ENCODE measurements at places on chromosomes 7 and 10.

- DNase-seq = no peak
These were observed 162.3 kb downstream of the CCDC3 start for GRCh38 chr10:12838995-12839927.

GRCh38 chr10:103791858-103792257, 63.5 kb downstream of the SH3PXD2A start:
- DNase-seq = no peak

DNA sequence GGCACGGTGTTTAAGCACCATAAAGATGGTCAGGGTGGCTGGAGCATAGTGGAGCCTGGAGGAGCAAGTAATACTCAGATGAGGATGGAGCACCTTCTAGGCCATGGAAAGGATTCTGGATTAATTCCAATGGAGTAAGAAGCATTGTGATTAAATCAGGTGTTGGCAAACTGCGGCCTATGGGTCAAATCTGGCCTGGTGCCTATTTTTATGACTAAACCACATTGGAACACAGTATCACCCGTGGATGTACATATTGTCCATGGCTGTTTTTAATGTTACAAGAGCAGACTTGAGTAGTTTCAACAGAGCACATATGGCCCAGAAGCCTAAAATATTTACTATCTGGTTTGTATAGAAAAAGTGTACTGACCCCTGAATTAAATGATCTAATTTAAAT, 49.9 kb upstream of the TMEM248 start:
- DNase-seq = no peak

GRCh38 chr10:78553792-78554191, 515.0 kb upstream of the ZMIZ1 start:
- no peak for DNase-seq

DNA sequence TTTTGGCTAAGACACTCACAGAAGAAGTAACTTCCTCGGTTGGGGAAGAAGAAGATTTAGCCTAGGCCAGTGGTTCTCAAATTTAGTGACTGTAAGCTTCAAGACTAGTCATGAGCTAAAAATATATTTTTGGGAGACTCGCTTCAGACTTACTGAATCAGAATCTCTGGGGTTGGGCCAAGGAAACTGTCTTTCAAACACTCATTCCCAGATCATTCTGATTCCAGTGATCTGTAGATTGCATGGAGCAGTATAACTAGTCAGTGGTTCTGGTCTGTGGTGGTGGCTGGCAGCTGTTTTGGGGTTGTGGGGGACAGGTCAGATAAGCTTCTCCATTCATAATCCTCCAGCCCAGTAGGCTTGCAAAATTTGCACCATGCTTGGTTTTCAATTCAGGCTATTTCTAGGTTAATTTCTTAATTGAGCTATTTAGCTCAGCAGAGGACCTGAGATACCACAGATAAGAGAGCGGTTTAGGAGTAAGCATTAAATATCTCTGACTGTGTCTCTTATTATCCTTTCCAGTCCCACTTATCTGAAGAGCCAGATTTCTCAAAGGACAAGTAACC, 3.8 kb upstream of the KAT6B start:
- DNase-seq = no peak

DNA sequence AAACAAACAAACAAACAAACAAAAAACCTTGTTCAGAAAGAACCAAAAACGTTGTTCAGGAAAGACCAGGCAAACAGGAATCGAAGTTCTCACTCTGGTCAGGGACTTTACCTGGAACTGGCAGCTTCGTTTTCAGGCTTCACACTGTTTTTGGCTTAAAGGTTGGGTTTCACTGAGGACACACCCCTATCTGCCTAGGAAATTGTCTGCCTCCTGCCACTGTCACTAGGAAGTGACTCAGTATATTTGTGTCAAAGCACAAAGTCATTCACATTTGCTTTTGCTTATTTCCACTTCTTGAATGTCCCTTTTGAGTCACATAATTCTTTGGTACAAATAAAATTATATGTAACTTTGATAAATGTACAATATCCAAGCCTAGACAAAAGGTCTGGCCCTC, 37.9 kb downstream of the PNLIPRP3 start:
- no peak for DNase-seq

DNA sequence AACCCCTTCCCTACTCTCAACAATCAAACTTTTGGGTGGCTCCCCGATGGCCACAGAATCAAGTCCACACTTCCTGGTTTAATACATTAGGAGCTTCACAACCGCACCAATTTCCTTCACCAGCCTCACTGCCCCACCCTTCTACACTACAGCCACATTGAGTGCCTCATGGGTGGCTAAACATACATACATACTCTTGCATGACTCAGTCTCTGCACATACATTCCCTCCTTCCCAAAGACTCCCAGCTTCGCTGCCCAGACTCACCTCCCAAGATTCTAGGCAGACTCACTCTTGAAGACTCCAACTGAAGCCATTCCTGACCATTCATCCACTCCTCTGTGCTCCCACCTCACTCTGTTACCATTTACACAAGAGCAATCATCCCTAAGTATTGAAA, 15.9 kb downstream of the VPS41 start:
- no peak for DNase-seq

GRCh38 chr7:72805526-72806494, 22.2 kb downstream of the TYW1B start:
- no peak for DNase-seq

GRCh38 chr7:131501422-131501821, 55.0 kb downstream of the PODXL start:
- DNase-seq = peak; percentile 71

- DNase-seq = no peak
These were observed 194.6 kb downstream of the COBL start for GRCh38 chr7:51121931-51122425.

All from DND-41 (cell line).